Natural killer cell treated with Interleukin-12 subunit alpha and Interleukin-12 subunit beta and Interleukin-15 and Interleukin-18, amount 100 ng/mL, for 72 hours (primary cell): ENCODE measurements at places on chromosomes 6 and 20. TPM values are rescaled to one million over a fixed set of nuclear protein-coding genes. Genes with fewer than 3 reads are reported as not detected.

The CTCFL gene
- not detected for total RNA-seq

The HNF4A gene
- total RNA-seq: not detected

The SNAP25 gene
- not detected for total RNA-seq

The ZNF831 gene
- total RNA-seq: 5.7 TPM

The ATP6V1G2 gene
- 1.4 TPM for total RNA-seq

The CDH22 gene
- not detected for total RNA-seq

The NKAPL gene
- 0.45 TPM for total RNA-seq
